ENCODE measurements at places on chromosomes 1 and 21.

GRCh38 chr1:177748080-177748801, 221.6 kb downstream of the SEC16B start:
- no peak for DNase-seq

DNA sequence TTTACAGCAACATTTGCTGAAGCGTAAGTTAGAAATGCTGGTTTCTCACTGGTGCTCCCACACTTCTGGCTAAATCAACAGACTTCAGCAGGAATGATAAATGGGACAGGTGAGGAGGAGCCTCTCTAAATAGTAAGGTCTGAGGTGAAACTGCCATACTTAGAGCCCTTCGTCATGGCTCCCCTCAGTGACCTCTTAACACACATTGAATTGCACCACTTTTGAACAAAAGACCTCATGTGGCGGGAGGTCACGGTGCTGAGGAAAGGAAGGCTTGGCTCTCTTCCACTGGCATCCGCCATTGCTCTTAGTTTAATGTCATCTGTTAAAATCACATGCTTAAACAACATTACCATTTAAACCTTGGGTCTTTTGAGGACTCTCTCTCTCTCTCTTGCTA, 3.4 kb downstream of the MAP3K7CL start:
- DNase-seq = no peak

- no peak for DNase-seq
These were observed 8.6 kb downstream of the ARHGAP29 start for GRCh38 chr1:94228640-94229375.

DNA sequence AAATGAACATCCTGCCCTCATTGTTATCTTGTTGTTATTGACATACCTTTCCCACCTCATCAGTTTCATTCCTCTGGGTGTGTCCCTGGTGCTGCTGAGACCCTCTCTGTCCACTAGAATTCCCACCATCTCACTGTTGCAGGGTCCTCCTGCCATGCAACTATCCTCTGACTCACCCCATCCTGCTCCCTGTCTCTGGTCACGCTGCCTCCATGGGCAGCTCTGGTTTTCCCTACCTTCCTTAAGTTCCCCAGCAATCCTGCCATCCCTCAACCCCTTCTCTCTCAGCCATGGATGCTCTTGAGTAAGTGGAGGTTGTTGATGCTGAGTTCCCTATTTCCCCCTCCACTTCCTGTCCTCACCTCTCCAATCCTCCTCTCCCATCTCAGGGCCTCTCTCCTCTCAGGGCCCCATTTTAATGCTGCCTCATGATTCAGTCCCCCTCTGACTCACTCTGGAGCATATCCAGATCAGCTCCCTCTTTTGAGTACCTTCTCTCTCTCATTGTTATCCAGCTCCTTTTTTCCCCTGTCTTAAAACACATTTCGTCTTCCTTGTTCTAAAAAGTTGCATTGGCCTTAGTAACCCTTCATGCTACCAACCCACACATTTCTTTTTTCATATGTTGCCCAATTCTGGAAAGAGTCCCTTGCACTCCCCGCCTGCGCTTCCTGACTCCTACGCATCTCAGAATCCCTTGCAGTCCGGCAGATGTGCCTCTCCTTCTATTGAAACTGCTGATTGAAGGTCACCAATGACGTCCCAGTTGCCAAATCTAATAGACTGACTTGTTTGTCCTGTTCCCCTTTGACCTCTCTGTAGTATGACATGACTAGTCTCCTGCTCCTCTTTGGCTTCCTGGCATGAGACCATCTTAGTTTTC, 92.0 kb downstream of the CNIH3 start:
- DNase-seq = no peak

- DNase-seq = no peak
These were observed 119.0 kb downstream of the ROR1 start for GRCh38 chr1:63892632-63893395.

- DNase-seq = no peak
These were observed 128.8 kb upstream of the COA6 start for GRCh38 chr1:234244482-234244881.

- no peak for DNase-seq
These were observed 33.9 kb upstream of the COL18A1 start for GRCh38 chr21:45371081-45371480.

GRCh38 chr1:66312271-66312990, 221.5 kb upstream of the SGIP1 start:
- no peak for DNase-seq

- no peak for DNase-seq
These were observed 521.9 kb upstream of the PRMT6 start for GRCh38 chr1:106534612-106535011.

GRCh38 chr1:229433364-229434004, 410 bp downstream of the ACTA1 start:
- DNase-seq = no peak

DNA sequence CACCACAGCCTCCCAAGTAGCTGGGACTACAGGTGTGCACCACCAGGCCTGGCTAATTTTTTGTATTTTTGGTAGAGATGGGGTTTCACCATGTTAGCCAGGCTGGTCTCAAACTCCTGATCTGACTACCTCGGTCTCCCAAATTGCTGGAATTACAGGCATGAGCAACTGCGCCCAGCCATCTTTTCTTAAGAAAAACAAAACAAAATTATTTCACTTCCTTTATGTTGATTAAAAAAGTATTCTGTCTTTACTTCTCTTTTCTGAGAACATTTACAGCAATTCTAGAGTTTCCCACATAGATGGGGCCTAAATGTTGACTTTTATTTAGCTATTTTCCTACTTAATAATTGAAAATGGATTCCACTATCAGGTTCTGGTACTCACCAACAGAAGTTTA, 17.3 kb upstream of the TMEM183A start:
- no peak for DNase-seq

- no peak for DNase-seq
These were observed 15.5 kb upstream of the FAM131C start for GRCh38 chr1:16088996-16089395.

DNA sequence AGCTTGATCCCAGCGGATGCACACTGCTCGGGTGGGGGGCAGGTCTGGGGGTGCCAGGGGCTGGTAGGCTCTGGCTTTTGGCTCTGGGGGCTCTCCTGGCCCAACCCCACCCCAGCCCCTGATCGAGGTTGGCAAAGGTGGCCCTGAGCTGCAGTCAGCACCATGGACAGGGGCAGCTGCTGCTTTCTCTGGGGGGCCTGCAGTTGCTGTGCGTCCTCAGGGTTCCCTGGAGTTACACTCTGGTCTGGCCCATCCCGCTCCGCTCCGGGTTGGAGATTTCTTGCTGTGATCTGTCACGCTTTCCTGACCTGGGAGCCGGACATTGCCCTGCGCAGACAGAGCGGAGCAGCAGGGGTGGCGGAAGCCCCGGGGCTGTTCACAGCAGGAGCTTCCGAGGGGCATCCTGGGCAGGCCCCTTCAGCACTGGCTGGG, 8.0 kb upstream of the PLCH2 start:
- DNase-seq = no peak

DNA sequence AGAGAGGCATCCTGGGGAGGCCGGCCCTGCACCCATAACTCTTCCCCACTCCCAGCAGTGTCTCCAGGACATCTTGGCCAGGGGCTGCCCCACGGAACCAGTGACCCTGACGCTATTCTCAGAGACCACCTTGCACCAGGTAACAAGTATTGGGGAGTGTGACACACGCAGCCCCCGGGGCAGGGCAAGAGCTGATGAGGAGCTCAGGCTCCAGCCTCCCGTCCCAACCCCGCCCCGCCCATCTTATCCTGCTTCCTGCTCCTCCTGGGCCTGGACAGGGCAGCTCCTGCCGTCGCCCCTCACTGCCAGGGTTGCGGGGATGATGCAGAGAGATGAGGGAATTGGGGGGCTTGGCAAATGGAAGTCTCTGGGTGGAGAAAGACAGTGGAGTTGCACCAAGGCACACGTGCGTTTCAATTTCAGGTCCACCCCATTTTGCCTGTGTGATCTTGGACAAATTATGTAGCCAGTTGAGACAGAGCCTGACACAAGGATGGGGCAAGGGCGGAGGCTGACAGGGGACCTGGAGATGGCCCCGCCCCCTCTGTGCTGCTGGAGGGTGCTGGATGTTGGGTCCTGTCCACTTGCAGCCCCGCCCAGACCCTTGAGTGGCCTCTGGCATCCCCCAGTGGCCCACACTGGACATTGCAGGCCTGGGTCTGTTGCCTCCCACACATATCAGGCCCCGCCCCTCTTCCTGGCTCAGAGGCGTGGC, 10.7 kb downstream of the CLCNKA start:
- peak; percentile 65 for DNase-seq

DNA sequence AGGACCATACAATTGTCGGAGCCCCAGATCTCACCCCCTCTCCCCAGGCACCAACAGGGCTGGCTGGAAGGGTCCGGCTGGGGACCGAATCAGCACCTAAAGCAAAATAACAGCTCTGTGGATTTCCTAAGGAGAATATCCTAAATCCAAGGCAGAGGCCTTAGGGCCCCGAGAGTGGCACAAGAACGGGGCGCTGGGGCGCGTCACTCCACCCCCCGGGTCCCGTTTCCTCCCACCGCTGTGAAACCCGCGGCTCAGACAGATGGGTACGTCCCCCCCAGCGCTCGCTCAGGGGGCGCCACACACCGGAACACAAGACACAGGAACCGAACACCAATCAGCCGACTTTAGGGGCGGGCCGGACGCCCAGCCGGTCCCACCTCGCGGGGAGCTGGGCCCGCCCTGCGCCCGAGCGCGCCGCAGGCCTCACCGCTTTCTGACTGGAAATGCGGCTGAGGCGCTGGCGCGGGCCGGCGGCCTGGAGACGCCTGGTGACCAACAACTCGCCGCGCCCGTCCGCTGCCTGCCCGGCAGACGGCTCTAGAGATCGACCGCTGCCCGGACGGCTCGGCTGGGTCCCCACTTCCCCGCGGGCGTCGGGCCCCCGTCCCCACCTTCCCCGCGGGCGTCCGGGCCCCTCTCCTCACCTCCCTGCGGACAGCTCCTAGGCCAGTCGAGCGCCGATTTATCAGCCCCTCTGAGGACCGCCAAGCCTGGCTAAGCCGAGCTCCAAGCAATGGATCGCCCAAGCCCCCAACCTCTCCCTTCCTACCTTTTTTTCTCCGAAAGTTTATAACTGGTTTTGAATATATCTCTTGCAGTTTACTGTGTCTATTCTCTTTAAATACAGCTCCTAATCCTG, at the start of gene HFM1:
HFM1 (minus strand) TSS at position 687 of the 862 bp plus-strand sequence. CDS start 3,755 bp downstream, outside the sequence.
- no peak for DNase-seq

DNA sequence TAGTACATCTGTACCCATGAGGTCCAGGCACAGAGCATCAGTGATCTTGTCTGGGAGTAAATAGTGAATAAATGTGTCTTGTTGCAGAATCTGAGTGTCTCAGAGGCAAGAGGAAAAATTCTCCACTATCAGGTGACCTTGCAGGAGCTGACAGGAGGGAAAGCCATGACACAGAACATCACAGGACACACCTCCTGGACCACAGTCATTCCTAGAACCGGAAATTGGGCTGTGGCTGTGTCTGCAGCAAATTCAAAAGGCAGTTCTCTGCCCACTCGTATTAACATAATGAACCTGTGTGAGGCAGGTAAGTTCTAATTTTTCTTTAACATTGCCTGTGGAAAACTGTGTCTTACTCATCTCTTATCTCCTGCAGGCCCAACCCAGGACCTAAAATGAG, 43.1 kb downstream of the IL12RB2 start:
- DNase-seq = no peak

DNA sequence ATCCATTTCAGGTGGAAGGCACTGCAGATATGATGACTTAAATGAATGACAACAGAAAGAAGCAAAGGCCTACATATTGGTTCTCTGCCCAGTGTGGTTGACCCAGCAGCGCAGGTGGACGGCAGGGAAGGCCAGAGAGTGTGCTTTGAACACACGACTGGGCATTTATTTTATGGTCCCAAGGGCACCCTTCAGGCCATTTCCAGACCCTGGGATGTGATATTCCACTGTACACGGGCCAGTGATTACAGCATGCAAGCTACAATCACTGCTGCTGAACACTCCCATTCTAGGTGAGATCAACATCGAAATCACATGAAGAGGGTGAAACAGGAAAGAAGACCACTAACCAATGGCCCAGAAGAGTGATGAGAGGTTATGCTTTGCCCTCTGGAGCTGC, 33.8 kb downstream of the PCNX2 start:
- no peak for DNase-seq

GRCh38 chr1:157952601-157953000, 40.8 kb upstream of the KIRREL1 start:
- DNase-seq = no peak

- no peak for DNase-seq
These were observed 385.6 kb downstream of the PTPRU start for GRCh38 chr1:29621826-29622435.

- no peak for DNase-seq
These were observed 144.3 kb downstream of the DNM3 start for GRCh38 chr1:171985639-171986038.

GRCh38 chr1:99691175-99691574, 45.3 kb downstream of the PALMD start:
- no peak for DNase-seq

DNA sequence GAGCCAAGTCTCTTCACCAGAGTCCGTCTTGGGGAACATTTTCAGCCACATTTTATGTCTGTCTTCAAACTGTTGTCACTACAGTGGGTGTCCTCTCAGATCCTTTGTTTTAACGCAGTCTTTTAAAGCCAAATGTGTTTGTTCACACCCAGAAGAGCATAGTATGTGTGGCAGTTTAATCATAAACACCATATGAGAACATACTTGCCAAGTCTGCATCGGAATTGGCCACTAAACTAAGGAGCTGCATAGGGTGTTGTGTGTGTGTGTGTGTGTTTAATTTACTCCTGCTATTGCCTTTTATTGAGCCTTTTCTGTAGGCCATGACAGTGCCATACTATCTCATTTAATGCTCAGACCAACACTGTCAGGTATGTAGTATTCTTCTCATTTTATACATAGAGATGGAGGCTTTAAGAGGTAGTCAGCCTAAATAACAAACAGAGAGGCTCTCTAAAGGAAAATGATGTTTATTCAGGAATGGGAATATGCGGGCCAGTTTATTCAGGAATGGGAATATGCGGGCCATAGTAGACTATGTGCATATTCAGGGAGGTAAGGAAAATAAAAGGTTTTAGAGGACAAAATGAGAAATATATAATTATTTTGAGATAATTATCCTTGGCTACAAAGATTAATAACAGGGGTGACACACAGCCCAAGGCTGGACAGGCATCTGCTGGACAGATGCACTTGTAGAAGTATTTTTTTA, 67.9 kb upstream of the L1TD1 start:
- no peak for DNase-seq

DNA sequence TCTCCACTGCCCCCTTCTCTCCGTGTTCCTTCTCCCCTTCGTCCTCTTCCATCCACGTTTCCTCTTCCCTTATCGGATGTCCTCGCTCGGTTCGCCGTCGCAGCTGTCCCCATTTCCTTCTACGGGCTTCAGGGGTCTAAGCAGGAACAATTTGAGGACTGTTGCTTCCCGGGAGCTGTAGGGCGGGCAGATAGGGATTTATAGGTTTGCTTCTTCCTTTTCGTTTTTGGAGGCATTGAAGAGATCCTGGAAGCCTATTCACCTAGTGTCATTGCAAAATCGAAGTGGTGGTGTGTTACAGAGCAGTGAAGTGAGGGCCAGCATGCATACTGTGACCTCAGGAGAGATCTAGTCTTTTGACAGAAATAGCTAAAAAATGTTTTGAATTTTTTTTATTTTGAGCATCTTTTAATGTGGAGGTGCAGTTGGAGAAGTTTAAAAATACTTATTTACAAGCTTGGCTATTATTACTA, 897 bp downstream of the ZYG11B start:
- no peak for DNase-seq

Data from Panc1 (cell line).